ENCODE measurements at places on chromosomes 1 and 21.

DNA sequence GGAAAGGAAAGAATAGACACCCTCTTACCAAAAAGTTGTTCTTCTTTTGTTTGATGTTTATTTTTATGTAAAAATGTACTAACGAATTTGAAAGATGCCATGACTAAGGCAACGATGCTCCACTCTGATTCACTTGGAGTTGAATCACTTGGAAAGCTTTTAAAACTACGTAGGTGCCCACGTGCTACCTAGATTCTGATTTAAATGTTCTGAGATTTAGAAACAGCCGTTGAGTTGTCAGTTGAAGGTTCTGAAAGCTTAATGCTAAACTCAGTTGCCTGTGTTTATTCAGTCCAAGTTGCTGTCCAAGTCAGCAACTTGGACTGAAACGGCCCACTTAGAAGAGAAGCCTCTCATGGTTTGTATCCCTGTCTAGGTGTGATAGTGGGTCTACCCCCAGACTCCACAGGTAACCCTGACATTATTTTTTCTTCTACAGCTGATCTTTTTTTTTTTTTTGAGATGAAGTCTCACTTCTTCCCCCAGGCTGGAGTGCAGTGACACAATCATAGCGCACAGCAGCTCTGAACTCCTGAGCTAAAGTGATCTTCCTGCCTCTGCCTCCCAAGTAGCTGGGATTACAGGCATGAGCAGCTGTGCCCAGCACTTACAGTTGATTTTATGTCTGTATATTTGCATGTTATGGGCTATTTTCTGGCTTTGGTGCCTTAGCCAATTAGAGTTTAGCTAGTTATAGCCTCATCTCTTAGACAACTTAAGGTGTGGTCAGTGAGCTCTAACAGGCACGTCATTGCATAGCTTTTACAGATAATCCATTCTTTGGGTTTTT, 1.4 kb upstream of the VAMP4 start:
- DNase-seq, result no peak

- DNase-seq, result no peak
Observed at GRCh38 chr1:218439541-218440295, 94.6 kb downstream of the TGFB2 start.

- DNase-seq, result no peak
Observed at GRCh38 chr1:101262060-101262459, 25.2 kb downstream of the S1PR1 start.

- no peak for DNase-seq
Observed at GRCh38 chr1:76862447-76862846, 4.8 kb upstream of the ST6GALNAC5 start.

- no peak for DNase-seq
Observed at GRCh38 chr21:35136586-35137219, 87.6 kb upstream of the RUNX1 start.

DNA sequence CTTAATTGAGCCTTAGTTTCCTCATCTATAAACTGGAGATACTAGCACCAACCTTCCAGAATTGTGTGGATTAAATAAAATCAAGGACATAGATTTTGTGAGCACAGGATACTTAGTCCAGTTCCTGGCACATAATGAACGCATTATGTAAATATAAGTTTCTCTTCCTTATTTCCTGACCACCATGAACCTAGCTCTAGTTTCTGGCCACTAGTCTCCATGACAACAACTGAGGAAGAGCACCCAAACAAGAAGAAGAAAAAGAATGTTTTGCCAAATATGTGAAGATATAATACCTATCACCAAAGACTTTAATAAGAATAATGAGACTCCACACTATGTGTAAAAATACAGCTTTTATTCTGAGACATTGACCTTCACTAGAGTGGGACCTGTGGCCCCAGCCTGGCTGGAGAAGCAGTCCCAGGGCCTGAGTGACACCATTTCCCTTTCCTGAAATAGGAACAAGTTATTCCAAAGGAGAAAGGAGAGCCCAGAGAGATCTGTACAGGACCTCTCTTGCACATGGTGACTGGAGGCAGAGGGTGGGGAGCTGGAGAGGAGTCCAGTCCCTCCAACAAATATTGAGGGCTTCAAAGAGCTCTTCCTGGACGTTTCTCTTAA, 940 bp upstream of the USF1 start:
- DNase-seq, result no peak

DNA sequence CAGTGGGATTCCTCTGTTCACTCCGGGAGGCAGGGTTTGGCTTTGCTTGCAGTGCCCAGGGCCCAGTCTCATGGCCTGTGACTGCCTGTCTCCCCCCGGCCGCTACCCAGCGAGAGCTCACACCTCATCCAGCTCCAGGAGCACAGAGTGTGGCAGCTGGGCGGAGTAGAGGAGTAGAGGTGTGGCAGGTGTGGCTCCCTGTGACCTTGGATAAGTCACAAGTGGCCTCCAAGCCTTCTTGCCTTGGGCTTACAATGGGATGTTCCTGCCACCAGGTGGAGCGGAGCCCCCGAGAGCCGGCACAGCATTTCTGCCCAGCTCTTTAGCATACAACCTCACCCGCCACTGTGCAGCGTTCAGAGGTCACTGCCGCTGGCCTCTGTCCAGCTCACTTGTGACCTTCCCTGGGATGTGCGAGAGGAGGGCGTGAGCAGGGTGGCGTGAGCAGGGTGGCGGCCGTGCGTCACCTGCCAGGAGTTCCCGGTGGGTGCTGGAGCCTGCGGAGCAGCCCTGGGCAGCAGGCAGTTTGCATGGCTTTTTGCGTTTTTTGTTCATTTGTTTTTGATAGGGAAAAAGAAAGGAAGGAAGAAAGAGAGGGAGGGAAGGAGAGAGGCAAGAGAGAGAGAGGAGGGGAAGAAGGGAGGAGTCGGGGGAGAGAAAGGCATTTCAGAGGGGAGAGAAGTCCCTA, 42.4 kb downstream of the CRYAA start:
- no peak for DNase-seq

GRCh38 chr21:35705237-35705887, 355.0 kb downstream of the SETD4 start:
- no peak for DNase-seq

DNA sequence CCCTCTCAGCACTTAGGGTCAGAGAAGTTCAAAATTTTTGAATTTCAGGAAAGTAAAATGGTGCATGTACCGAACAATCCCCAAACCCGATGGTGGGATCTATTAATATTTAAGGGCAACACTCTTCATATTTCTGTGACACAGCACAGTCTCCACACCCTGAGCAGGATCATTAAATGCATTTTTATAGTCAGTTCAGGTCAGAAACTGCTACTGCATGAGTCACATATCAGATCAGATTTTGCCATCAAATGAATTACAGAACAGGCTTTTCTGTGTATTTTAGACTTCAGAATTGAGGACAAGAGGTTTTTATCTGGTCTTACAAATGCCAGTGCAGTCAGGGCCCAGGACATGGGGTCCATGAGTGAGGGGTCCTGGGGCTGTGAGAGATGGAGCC, 79.2 kb downstream of the RIPK4 start:
- no peak for DNase-seq

- DNase-seq, result no peak
Observed at GRCh38 chr1:244675167-244675566, 22.2 kb downstream of the DESI2 start.

GRCh38 chr1:113949007-113949406, 19.9 kb downstream of the HIPK1 start:
- no peak for DNase-seq

GRCh38 chr1:38962560-38962959, 20.9 kb upstream of the RHBDL2 start:
- DNase-seq, result no peak

GRCh38 chr1:39640861-39641260, 1.4 kb upstream of the HEYL start:
- no peak for DNase-seq

All from stimulated activated CD4-positive, alpha-beta T cell treated with anti-CD3 and anti-CD28 coated beads, Interleukin-1b, Interleukin-23, amount 100 ng/mL, for 1 hour (primary cell).